ENCODE measurements at places on chromosomes 16 and 17.

- DNase-seq, result no peak
Measured at GRCh38 chr16:66605979-66606751, 1.7 kb downstream of the CMTM3 start.

GRCh38 chr17:80348551-80349150 is 66.3 kb upstream of the ENDOV start:
- no peak for DNase-seq

DNA sequence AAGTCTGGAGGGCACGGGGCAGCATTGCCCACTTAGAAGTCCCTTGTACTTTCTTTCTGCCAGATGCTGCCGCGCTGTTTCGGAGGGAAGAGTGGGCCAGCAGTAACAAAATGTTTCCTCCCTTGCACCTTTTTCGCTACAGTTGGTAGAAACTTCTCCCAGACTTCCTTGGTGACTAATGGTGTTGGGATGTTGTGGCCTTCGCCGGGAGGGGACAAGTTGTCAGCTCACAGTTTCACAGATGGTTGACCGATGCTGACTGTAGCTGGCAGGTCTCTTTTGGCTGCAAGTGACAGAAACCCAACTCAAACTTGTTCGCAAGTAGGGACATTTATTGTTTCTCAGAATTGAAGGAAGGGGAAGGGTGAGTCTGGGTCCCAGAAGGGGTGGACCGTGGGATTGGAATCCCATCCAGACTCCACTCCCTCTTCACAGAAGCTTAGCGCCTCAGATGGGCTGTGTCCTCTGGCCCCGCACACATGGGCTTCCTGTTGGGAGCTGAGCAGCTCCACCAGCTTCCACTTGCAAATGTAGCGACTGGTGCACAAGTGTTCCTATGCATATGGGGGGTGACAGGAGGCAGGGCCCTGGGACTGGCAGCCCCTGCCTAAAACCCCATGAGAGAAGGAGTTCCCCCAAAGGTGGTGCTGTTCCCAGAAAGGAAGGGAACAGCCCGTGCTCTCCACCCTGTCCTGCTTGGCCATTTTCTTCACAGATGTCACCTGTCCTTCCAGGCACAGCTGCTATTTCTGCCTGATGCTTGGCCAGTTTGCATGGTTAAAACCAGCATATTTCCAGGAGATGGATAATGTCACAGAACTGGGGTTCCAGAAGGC is 30.9 kb upstream of the RPRML start:
- DNase-seq, result no peak

DNA sequence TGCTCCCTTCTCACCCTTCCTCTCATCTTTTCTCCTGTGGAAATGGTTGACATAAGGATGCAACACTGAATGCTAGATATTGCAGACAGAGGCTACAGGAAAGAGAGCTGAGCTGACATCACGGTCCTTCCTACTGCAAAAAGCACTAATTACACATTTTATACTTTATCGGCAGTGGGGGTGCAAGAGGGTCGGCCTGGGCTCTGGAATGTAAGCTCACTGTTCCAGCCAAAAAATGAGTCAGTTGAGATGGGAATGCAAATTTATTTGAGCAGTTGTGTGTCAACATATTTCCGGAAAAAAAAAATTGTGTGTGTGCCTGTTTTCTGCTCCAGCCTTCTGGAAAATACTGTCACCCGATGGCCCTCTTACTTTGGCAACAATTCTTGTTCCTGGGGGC is 14.1 kb upstream of the MRTFB start:
- DNase-seq, result no peak

GRCh38 chr17:78986649-78987328 is 7.1 kb upstream of the LGALS3BP start:
- no peak for DNase-seq

GRCh38 chr17:81380666-81381518 is 14.4 kb upstream of the BAHCC1 start:
- DNase-seq, result no peak

DNA sequence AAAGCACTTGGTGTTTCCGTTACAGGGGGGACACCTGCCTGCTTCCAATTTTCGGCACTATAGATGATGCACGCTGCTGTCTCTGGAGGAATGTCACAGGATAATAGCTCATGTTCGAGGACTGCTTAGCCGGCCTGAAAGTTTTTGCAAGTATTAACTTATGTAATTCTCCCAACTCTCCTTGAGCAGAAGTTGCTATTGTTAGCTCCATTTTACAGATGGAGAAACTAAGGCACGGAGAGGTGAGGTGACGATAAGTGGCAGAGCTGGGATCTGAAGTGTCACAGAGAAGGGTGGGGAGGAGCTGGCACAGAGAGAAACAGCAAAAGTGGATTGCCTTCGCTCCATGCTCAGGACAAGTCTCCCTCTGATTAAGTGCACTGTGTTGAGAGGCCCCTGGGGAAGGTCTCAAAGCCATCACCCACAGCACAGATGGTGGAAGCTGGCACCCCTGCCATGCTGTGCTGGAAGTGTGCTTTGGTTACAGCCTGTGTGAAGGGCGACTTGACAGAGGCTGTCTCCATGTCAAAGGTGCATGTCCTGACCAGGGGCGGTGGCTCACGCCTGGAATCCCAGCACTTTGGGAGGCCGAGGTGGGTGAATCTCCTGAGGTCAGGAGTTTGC is 40.8 kb upstream of the MEAK7 start:
- DNase-seq, result no peak

DNA sequence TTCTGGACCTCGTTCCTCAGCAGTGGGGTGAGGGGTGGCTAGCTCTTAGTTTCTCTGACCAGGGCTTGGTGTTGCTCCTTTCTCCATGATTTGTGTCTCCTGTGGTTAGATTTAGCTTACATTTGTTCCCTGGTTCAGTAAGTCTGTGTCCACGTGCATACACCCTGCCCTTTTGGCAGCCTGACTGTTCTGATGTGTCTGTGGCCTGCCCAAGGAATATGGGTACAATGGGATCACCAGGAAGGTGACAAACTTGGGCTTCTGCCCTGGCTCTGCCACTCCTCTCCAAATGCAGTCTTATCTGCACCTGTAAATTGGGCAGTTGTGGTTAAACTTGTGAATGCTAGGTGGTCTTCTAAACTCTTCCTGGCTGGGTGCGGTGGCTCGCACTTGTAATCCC is 17.5 kb downstream of the ALKBH5 start:
- no peak for DNase-seq

GRCh38 chr17:14776791-14777190 is 475.9 kb downstream of the HS3ST3B1 start:
- no peak for DNase-seq

- DNase-seq, result no peak
Measured at GRCh38 chr17:8153031-8153451, 837 bp upstream of the PER1 start.

All from Jurkat, Clone E6-1 (cell line).